ENCODE measurements at places on chromosomes 13 and 19.
A peak's percentile ranks its signal among the peaks of the same experiment; 100 is the strongest.

- no peak for DNase-seq
Observed at GRCh38 chr19:42494321-42494720, 34.0 kb downstream of the CEACAM1 start.

- DNase-seq: peak; percentile 57
Observed at GRCh38 chr13:76803831-76804230, 82.4 kb downstream of the KCTD12 start.

DNA sequence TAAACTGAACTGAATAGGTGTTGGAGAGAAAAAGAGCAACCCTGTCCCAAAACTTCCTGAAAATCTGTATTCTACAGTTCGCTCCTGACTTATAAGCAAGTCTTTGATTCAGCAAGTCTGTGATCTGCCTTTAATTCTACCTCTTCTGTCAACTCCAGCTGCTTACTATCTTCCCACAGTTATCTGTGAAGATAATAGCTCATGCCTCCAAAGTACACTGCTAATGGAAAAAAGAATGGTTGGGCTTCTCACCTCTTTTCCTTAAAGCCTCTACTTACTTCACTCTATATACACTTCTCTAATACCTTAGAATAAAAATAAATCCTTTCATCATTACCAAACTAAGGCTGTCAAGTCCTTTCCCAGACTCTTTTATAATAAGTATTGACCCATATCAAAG is 391.5 kb upstream of the MIR17HG start:
- no peak for DNase-seq

- no peak for DNase-seq
Observed at GRCh38 chr19:41808663-41809566, 12.5 kb downstream of the CEACAM3 start.

DNA sequence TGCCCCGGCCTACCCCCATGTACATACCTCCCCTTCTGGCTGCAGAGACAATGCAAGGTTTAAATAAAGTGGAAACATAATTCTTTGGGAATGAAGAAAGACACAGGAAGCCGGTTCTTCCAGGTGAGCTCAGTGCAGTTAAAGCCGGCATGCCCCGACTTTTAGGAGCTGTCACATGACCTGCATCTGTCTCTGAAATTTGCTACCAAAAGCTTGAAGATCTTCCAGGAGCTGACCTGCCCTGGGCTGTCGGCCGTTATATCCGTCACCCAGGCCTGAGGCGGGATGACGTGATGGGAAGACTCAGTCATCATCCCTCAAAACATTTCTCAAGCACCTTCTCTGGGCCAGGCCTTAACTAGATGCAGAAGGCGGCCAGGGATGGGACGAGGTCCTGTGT is 10.3 kb downstream of the RAB8A start:
- no peak for DNase-seq

- DNase-seq: no peak
Observed at GRCh38 chr13:34933349-34933748, 8.7 kb upstream of the NBEA start.

DNA sequence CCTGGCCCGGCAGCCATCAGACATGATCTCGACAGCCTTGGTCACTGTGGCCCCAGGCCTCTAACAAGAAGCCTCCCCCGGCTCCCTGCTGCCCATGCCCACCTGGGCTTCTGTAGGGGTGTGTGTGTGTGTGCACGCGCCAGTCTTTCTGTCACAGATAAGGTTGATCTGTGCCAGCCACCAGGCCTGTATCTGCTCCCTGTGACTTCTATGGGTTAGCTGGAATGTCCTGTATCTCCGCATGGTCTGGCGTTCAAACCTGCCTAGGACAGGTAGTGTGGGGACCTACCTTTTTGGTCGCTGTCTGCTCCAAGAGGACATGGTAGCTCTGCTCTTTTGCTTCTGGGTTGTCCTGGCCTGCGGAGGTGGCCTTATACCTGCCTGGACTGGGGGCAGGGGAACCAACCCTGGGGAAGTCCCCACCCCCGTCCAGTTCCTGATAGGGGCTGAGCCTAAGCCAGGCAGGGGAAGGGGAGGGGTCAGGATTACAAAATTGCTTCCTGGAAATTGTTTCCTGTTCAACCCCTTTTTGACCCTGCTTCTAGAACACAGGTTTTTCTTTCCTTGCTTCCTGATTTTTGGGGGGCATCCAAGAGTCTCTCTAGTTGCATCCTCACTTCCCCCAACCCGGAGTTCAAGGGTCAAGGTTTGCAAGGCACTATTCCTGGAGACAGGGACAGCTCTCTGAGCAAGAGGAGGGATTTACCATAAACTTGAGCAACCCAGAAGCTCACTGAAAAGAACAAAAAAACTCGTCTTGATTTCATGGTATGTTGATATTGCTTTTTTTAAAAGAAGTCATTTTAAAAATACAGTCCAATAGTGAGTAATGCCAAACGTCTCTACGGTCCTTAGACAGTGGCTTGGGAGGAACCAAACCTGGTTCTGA is at the start of gene LRG1:
Gene LRG1 (minus strand): TSS at position 344 of the 889 bp plus-strand sequence. CDS start 23 bp downstream, at position 321.
- peak; percentile 57 for DNase-seq
